Sciatic nerve (tissue), 2 donors: ENCODE measurements at places on chromosomes 13 and 19. TPM values are rescaled to one million over a fixed set of nuclear protein-coding genes. Genes with fewer than 3 reads are reported as not detected.

RELB gene
- 27.4 TPM for total RNA-seq

TMEM255B gene
- total RNA-seq = 34.8 TPM

DOCK9 gene
- 204 TPM for total RNA-seq

DNA sequence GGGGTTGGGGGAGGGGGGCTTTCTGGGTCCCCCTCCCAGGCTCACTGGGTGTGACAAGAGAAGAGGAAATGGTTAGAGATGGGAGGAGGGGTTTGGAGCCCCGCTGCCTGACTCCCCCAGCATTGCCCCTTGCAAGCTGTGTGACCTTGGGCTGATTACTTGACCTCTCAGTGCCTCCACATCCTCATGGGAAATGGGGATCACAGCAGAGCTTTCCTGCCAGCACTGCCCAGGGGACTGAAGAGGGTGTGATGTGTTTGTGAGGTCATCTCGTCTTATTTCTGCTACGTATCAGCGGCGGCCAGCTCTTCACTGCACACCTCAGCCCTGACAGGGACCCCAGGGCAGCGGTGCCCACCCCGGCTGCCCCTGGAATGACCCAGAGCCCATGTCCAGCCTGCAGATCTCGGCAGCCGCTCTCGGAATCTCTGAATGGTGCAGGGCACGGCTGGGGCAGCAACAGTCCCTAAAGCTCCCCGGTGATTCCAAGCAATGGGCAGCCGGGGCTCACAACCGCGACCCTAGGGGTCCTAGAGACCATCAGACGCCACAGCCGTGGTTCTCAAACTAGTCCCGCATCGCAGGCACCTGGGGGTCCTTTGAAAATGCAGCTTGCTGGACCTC, 8.4 kb downstream of the PNMA8B start:
- DNase-seq = no peak

GRCh38 chr13:61156753-61157152, 258.9 kb downstream of the PCDH20 start:
- no peak for DNase-seq

SHANK1 gene
- total RNA-seq = 1.4 TPM

DNA sequence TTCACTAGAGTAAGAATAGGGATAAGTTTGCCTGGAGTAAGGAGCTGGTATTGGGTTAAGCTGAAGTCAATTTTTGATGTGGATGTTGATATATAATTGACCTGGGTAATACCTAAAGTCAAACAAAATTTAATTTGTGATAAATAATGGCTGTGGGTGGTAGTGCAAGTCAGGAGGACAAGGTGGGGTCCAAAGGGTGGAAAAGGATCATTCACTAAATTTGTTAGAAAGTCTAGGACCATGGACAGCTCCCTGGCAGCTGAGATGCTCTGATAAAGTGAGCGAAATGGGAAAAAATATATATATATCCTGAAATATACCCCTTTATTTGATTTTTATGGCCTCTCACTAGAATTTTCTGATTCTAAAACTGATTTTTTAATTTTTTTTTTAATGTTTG, 463.5 kb downstream of the GPC6 start:
- no peak for DNase-seq

DNA sequence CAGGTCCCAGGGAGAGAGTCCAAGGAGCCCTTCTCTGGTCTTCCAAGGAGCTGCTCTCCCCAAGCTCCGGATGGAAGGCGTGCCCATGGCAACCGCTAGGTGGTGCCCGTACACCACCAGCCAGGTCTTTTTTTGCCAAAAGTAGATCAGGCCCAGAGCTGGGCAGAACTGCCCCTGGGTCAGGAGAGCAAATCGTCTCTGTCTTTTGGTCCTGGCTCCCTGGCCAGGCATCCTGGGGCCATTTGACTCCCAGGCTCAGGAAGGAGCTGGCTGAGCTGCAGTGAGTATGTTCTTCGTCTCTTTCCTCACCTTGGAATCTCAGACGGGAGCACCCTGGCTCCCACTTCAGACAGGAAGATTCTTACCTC, 24.6 kb upstream of the BCL3 start:
- DNase-seq = peak; percentile 90

- peak; percentile 60 for DNase-seq
Observed at GRCh38 chr13:25300861-25301346, 521 bp upstream of the NUP58 start.

- no peak for DNase-seq
Observed at GRCh38 chr13:113857531-113858195, 6.2 kb downstream of the GAS6 start.

FXYD7 gene
- total RNA-seq = 5.5 TPM

- DNase-seq = peak; percentile 97
Observed at GRCh38 chr19:46717034-46717715, at the start of gene PRKD2. Gene PRKD2, minus strand, starts transcription at chr19:46717114. Its CDS starts 744 bp downstream, at chr19:46716370.

GRCh38 chr13:112187527-112188297, 120.8 kb downstream of the SOX1 start:
- no peak for DNase-seq

DNA sequence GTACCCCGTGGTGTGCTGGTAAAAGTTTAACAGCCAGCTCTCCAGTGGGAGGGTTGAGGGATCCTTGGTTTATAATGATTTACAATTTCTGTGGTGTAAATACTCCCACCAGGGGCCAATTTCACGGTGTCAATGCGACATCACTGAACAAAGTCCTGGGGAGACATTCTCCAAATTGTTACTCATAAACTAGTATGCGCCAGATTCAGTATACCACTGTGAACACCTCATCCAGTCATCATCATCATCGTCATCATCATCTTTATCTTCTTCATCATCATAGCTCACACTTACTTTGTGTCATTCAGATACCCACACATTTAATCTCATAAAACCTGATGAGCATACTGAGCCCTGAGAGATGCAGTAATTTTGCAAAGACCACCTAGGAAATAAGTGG, 17.2 kb upstream of the TNFSF14 start:
- no peak for DNase-seq

DNA sequence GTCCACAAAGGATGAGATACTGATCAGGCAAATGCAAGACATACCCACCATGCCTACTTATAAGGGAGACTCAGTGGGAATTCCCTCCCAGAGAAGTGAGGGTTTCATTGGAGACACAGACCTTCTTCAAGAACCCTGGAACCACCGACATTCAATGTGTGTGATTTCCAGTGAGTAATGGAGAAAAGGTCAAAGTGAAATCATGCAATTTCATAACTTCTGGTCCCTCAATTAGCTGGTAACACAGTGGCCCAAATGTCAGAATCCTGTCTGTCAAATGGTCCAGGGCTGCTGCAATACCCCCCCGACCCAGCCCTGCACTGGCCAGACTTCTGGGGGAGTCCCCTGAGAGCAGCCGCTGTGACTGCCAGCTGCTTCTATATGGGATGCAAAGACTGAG, 4.7 kb upstream of the METTL21C start:
- DNase-seq = no peak

IFNL1 gene
- not detected for total RNA-seq

GRCh38 chr19:55474269-55475265, 1.9 kb upstream of the ZNF628 start:
- DNase-seq = no peak

DNA sequence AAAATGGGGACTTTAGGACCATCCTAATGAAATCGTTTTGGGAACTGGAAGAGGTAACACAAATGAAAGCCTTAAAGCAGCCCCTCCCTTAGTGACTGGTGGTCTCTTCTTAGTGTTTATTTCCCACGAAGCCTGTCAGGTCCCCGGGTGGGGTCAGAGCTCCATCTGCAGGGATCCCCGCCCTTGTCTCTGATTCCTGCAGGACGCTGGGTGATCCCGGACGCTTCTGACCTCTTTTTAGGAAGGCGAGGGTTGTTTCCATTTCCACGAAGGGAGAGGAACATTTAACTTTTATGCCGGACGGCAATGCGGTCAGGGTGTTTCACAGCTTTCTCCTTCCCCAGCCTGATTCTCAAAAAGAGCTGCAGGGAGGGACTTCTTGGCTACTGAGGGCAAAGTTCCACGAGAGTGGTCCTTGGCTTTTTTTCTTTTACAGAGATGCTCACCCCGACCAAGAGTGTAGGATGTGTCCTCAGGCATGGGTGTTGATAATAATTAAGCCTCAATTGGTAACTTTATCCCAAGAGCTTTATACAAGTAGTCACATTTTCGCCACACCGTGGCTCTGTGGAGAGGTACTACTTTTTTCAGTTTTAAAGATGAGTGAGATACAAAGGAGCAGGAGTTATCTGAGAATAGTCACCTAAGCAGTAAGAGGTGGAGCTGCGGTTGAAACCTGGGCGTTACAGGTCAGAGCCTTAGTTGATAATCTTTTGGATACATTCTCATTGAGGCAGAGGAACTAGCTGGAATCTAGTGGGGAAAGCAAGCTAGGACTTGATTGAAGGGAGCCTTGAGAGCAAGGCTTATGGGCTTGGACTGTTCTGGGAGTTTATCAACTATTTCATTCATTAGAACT, 813 bp downstream of the ZNF284 start:
- DNase-seq = no peak

GRCh38 chr19:40392894-40393517, 3.0 kb upstream of the HIPK4 start:
- no peak for DNase-seq

VSIG10L gene
- 1.8 TPM for total RNA-seq

DNA sequence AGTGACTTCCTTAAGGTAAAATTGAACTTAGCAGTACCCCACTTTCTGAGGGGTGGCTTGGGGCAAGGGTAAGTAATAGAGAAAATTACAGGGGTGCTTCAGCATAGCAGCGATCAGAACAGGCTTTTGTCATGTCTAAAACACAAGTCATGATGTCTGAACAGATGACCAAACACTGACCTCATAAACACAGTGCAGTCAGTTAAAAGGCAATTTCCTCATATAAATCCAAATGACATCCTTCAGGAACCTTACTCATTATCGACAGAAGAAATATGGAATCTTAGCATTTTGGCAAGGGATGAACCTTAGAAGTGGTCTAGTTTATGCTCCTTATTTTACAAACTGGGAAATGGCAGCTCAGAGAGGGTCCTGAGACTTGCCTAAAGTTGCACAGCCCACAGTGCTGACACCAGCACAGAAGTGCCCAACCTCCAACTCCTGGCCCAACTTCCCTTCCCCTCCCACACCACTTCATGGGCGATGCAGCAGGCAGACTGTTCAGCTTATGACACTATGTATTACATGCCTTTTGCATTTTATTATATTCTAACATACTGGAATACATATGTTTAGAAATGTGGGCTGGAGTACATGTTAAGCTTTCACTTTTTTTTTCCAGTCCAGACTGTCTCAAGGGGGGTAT, 3.6 kb downstream of the GJA3 start:
- DNase-seq = no peak

- no peak for DNase-seq
Observed at GRCh38 chr19:44278181-44278690, 18.6 kb downstream of the ZNF233 start.

GRCh38 chr19:32891609-32892008, 22.0 kb upstream of the SLC7A9 start:
- DNase-seq = no peak

DNA sequence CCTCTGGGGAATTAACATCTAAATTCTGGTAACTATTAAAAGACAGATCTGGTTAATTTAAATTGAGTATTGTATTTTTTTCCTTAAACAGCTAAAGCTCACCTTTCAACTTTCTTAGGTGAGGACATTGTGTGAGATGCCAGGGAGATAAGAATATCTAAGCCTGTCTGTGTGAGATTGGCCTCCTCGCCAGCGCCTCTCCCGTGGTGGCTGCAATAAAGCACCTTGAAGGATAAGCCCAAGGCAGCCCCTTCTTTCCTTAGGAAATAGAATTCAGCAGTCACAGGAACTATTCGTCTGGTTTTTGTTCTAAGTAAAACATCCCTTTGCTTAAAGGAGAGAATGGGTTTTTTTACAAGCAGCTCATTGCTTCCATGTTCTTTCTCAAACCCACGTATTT, 24.6 kb downstream of the NAXD start:
- DNase-seq = no peak

IL11 gene
- 0.45 TPM for total RNA-seq

HNRNPA1L2 gene
- 8.8 TPM for total RNA-seq

- no peak for DNase-seq
Observed at GRCh38 chr13:41107104-41107571, 25.5 kb downstream of the KBTBD6 start.

MIA gene
- total RNA-seq = 173 TPM

DNA sequence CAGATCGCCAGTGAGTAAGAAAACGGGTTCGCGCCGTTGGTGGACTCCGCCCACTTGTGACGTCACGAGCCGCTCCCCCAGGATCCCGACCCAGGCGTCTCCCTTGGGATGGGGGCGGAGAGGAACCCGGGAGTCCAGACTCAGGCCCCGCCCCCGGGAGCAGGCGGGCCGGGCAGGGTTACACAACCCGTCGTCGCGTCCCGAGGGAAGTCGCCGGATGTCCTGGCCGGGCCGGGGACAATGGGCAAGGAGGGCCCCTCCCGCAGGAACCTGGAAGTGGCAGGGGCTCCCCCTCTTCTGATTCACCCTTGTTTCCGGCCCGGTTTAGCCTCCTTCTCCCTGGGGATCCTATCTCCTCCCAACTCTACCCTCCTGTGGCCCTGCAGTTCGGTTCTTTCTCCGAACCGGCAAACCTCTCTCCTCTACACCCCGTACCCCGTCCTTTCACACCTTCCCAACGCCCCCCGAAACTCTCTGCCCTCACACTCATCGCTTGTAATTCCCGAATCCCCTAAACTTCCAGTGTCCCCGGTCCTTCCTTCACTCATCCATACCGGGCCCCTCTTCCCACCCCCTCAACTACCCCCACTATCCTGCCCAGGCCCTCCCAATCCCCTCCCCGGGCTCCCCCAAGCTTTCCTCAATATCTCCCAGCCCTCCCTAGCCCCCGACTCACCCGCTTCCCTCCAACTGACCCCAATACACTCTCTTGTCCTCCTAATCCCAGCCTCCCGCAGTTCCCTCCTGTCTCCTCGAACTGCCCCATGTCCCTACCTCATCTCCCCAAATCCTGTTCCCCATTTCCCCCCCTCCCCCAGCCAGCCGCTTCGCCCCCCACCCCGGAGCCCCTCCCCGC, 20.0 kb upstream of the ERCC1 start:
- DNase-seq = peak; percentile 96

- peak; percentile 79 for DNase-seq
Observed at GRCh38 chr19:5036698-5037563, 68.0 kb downstream of the KDM4B start.

SERPINE3 gene
- 0.31 TPM for total RNA-seq

- no peak for DNase-seq
Observed at GRCh38 chr13:35712907-35713761, 236.6 kb upstream of the MAB21L1 start.

FCAR gene
- total RNA-seq = 5.2 TPM

- DNase-seq = no peak
Observed at GRCh38 chr13:46644816-46645215, 91.8 kb downstream of the LRCH1 start.

GRCh38 chr19:31513841-31514240, 164.6 kb upstream of the TSHZ3 start:
- DNase-seq = no peak
